ENCODE measurements at places on chromosomes 6 and 20.

DNA sequence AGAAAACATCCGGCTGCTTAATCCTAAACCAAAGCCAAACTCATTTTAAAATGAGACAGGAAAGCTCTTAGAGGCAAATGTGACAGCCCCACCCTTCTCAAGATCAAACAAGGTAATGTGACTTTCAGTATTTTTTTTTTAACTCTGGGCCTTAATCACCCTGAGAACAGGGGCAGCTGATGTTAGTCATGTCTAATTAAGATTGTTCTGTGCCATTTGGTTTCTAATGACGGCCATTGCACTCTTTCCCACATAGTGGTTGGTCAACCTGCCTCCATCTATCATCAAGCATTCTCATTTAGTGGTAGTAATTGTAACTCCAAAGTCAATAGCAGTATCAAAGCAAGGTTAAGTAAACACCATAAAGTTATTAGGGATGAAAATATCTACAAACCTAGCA is 191.6 kb upstream of the EXOC2 start:
- DNase-seq, result no peak

GRCh38 chr20:728256-728944 is 39.9 kb downstream of the SLC52A3 start:
- peak; percentile 23 for DNase-seq

GRCh38 chr20:54362283-54362682 is 113.1 kb upstream of the DOK5 start:
- DNase-seq, result no peak

- DNase-seq, result peak; percentile 12
Measured at GRCh38 chr20:2364044-2364443, 16.7 kb upstream of the TGM6 start.

DNA sequence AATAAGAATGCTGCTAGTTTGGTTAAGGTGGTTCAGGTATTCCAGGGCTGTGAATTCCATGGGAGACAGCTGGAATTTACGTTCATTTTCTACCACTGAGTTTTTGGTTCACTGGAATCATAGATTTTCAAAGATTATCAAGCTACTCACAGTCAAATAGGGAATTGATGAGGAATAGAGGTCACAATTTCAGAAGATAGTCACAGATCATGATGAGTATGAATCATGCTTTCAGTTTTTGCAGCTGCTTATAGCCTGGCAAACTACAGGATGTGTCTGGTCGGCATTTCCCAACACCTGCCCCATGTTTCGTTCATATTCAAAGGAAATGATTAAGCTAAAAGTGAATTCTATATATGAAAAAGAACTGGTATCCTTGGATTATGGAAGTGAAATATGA is 58.7 kb downstream of the BCKDHB start:
- DNase-seq, result peak; percentile 29

- peak; percentile 25 for DNase-seq
Measured at GRCh38 chr20:46946181-46946624, 51.6 kb downstream of the EYA2 start.

DNA sequence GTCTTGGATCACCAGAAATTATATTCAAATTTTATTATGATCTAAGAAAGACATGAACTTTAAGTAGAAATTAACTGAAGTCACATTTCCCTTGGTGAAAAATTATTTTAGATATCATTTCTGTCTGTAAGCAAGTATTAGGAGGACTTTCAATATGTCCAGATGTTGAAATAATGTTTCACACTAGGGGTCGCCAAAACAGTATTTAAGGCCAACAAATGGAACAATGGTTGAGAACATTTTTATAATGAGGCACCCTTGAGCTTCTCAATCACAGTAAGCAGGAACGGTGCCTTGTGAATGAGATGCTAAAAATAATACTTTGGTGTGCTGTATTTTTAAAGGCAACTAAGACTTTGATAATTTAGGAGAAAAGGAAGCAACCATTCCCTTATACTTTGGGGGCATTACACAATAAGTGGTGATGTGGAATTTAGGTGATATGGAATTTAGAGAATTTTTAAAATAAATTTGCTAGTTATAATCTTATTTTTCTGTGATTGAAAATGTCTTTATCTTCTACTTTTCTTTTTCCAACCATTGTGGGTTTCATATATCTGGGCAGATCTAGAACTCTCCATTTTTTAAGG is 9.6 kb upstream of the SF3B5 start:
- peak; percentile 75 for DNase-seq

Data from fibroblast of skin of right quadriceps (primary cell).